Left lung (tissue), 14 donors: ENCODE measurements at places on chromosomes 16 and 17.

GRCh38 chr16:78552716-78553115 lies 453.3 kb downstream of the WWOX start:
- H3K4me3 ChIP-seq, result no peak overlapping the region
- H3K4me1 ChIP-seq, result peaks cover 7% of the 10 kb centered on the region
- H3K27ac ChIP-seq, result no peak overlapping the region
- H3K27me3 ChIP-seq, result no peaks in the 10 kb centered on the region
- DNase-seq, result no peak
- H3K36me3 ChIP-seq, result no peaks in the 10 kb centered on the region

DNA sequence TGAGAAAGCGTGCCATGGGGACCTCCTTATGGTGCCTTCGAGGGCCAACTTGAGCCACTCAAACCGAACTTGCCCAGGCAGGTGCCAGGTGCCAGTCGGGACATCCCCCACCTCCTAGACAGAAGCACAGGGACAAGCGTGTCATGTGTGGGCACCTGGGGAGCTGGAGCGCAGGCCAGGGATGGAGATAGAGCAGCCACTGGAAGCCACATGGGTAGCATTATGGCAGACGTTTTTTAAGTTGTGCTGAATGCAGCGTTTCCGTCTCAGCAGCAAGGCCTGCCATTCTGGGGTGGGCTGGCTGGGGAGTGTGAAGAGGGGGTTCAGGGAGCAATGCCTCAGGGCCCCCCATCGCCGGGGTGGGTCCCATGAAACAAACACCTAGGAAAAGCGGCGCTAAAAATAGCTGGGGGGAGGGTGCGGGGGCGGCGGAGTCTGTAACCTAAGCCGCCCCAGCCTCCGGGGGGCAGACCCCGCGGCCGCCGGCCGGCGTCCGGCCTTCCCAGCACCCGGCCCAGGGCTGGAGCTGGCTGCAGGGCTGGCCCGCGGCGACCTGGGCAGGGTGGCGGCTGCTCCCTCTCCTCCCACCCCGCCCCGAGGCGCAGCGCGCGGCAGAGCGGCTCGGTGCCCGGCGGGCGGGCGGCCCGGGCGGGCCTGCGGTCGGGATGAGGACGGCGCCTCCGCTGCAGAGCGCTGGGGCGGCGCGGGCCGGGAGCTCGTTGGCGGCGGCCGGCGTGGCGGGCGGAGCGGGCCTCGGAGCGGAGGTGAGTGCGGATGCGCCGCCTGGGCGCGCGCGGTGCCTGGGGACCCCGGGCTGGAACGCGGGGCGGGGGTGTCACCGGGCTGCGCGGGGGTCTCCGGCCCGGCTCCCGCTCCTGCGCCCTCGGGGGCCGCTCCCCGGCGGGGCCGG lies at the start of gene ZNF469:
Gene ZNF469, plus strand, starts transcription at position 469 of the 910 bp plus-strand sequence. CDS start 44,512 bp downstream, outside the sequence.
- H3K4me3 ChIP-seq, result peak within 1 kb of the TSS; percentile 28
- H3K27ac ChIP-seq, result no peak within 1 kb of the TSS
- DNase-seq, result no peak
- H3K4me1 ChIP-seq, result no peaks in the 10 kb centered on the region

DNA sequence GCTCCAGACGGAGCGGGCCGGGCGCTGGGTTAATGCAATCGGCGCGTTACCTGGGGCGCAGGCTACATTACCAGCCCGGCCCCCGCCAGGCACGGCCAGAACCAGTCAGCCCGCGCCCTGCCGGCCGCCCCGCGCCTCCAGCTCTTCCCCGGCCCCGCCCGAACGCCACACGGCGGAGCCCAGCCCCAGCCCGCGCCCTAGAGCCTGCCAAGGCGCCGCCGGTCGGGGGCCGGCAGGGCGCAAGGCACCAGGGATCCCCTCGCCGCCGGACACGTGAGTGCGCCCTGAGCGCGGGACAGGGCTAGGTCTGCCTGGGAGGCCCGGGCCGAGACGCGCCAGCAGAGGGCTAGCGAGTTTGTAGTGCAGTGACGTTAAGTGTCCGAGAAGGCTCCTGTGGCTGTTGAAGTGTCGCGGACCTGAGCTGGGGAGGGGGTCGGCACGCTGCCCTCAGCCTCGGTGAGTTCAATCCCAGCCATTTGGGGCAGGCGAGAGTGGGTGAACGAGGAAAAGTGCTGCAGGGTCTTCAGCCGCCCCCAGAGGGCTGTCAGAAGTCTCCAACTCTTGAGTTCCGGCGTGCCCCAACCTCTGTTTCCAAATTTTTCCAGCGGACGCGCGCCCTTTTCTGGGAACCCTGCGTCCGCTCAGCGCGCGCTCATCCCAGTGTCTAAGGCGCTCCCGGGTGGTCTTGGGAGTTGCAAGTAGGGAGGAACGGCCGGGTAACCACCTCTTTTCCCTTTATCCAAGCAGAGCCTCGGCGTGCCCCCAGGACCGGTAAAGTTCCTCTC lies at the start of gene SLC6A2:
Gene SLC6A2, plus strand, starts transcription at position 92 of the 785 bp plus-strand sequence. CDS start 707 bp downstream, outside the sequence.
- peaks cover 38% of the 10 kb centered on the region for H3K27me3 ChIP-seq
- H3K36me3 ChIP-seq, result no peaks in the 10 kb centered on the region
- no peak within 1 kb of the TSS for H3K4me3 ChIP-seq
- H3K4me1 ChIP-seq, result peaks cover 9% of the 10 kb centered on the region
- no peak for DNase-seq

GRCh38 chr17:81992306-81993102 lies 15.1 kb downstream of the ASPSCR1 start:
- peaks cover 18% of the 10 kb centered on the region for H3K4me1 ChIP-seq
- no peak overlapping the region for H3K4me3 ChIP-seq
- H3K36me3 ChIP-seq, result peaks cover 35% of the 10 kb centered on the region
- no peaks in the 10 kb centered on the region for H3K27me3 ChIP-seq

DNA sequence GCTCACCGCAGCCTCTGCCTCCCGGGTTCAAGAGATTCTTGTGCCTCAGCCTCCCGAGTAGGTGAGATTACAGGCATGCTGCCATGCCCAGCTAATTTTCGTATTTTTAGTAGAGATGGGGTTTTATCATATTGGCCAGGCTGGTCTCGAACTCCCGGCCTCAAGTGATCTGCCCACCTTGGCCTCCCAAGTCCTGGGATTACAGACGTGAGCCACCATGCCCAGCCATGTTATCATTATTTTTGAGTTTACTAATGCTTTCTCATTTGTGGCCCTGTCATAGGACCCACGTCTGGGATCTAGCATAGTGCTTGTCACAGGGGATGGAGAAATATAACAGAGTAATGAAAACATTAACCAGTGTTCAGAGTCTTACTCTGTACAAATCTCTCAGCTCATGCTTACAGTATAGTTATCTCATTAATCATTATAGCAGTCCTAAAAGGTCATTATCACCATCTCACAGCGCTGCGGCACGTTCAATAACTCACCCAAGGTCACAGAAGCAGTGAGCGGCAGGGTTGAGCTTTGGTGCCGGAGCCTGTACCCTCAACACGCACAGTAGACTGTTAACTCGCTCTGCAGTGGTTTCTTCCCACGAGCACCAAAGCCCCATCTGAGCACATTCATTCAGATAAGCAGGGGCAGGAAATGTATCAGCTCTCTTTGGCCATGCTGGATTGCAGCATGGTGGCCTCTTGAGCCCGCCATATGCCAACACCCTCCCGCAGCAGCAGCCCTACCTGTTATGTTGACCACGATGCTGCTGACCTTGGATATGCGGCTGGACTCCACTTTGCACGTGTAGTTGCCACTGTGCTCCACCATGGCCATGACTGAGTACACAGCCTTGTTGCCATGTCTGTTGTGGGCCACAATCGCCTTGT lies 21.4 kb downstream of the PECAM1 start:
- H3K4me1 ChIP-seq, result no peaks in the 10 kb centered on the region
- DNase-seq, result no peak
- H3K36me3 ChIP-seq, result peaks cover 56% of the 10 kb centered on the region
- H3K4me3 ChIP-seq, result no peak overlapping the region
